ENCODE measurements at places on chromosomes 7 and 10.

DNA sequence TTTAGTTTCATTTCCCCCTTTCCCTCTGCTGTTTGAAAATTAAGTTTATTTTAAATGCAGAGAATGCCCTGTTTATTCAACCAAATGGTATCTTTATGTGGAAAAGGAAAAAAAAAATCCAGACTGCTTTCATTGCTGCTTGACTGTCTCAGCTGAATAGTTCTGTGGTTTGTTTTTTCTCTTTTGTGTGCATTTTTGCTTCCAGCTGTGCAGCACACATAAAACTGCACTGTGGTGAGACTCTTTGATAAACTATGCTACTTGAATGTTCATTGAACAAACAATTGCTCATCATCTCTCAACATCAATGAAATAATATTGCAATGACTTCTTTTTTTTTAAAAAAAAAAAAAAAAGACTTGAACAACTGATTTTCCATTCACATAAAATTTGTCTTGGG is 78.6 kb upstream of the GLI3 start:
- DNase-seq = no peak

DNA sequence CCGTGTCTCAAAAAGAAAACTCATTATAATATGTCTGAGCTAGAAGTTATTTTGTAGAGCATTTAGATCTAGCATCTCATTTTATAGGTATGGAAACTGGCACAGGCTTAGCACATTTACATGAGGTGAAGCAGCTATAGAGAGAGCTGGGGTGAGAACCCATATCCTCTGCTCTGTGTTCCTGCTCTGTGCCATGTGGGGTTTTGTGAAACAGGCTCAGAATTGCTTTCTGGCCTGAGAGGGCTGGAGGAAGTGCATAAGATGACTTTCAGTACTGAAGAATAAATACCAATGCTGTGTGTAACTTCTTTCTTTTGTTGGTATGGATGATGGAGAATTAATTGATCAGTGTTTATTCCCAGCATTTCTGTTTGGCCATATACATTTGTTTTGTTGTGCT is 159.1 kb downstream of the LRRC4 start:
- no peak for DNase-seq

GRCh38 chr7:151310578-151310977 is 31.0 kb upstream of the NUB1 start:
- DNase-seq = no peak

DNA sequence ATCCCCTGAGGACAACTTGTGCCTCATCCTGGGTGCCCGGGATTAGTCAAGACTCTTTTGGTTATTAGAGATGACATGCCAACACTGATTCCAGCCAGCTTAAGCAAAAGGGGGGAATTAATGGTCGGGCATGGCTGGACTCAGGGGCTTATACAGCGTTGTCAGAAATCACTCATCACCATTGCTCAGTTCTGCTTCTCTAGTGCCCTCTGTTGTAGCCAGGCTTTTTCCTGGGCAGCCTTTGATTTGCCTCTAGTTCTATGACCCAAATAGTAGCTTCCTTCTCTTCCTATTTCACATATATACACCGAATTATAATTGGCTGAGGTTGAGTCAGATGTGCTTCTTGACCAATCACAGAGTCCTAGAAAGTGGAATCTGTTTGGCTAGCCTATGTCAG is 192.0 kb upstream of the HABP2 start:
- no peak for DNase-seq

GRCh38 chr10:114624951-114625780 is 32.9 kb downstream of the ABLIM1 start:
- no peak for DNase-seq

DNA sequence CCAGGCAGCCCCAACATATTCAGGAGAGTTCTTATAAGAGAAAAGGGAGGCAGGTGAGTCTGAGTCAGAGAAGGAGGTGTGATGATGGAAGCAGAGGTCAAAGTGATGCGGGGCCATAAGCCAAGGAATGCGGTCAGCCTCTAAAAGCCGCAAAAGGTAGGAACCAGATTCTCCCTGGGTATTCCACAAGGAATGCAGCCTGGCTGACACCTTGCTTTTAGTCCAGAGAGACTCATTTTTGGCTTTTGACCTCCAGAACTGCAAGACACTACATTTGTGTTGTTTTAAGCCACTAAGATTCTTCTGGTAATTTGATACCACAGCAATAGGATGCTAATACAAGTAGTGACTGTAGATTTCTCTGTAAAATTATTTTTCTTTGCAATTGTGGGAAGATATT is 151.5 kb upstream of the EEPD1 start:
- no peak for DNase-seq

GRCh38 chr7:50560865-50561351 is 4.3 kb downstream of the DDC start:
- no peak for DNase-seq

- no peak for DNase-seq
These were observed 96.1 kb upstream of the PLXNA4 start for GRCh38 chr7:132672200-132672990.

DNA sequence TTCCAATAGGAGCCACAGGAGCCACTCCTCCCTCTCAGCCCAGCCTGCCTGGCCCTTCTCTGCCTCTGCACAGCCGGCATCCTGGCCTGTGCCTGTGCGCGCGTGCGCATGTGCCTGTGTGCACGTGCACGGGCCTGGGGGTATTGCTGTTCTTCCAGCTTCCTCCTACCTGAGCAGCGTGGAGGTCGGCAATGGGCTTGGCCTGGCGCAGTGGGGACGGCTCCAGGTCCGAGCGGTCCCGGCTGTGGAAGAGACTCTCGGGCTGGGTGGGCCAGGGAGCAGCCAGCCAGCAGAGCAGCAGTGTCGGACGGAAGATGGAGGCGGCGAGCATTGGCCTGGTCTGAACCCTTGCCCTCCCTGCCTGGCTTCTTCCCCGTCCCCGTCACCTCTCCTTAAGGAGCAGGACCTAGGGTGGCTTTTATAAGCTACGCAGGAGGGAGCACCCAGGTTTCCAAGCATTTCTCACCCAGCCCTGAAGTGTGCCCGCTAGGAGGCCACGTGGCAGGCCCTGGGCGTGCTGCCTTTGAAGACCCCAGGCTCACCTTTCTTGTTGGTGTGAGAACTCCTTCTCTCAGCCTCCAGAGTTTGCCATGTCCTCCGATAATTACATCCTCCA is at the start of gene MMP21:
TSS of gene MMP21 (minus strand) at position 331 of the 616 bp plus-strand sequence. CDS start at position 331, 0 bp downstream.
- DNase-seq = no peak

DNA sequence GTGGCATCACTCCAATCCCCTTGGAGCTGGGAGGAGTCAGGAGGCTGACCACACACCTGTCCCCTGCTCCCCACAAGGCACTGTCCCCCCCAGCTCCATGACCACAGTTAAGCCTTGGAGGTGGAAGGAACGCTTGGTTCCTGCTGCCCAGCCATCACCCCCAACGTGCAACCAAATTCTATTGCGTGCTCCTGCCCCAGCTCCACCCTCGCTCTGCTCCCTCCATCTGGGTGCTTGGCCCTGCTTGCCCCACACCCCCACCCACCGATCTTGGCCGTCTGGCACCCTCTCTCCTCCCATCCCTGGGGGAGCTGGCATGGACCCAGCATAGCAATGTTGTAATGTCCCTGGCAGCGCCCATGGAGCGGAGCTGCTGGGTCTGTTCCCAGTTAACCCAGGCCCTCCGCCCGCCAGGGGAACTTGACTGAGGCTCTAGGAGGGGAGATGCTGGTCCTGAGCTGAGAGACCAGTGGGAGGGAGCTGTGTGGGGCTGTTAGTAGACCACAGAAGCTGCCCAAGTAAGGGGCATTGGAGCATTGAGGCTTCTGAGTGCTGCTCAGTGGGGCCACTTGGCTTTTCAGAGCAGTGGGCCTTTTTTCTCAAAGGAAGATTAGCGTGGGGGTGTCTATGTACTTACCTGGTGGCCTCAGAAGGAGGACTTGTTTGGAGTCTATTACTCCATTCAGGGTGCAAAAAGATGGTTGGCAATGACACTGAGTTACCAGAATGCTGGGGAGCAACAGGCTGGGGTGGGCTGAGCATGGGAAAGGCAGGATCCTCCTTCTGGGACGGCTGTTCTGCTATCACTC is 1.1 kb downstream of the EPHB6 start:
- no peak for DNase-seq

- no peak for DNase-seq
These were observed 26.7 kb downstream of the PIK3CG start for GRCh38 chr7:106891548-106892410.

GRCh38 chr7:69652947-69653701 is 54.8 kb downstream of the AUTS2 start:
- DNase-seq = no peak

- no peak for DNase-seq
These were observed 248.8 kb upstream of the FZD8 start for GRCh38 chr10:35890676-35891495.

DNA sequence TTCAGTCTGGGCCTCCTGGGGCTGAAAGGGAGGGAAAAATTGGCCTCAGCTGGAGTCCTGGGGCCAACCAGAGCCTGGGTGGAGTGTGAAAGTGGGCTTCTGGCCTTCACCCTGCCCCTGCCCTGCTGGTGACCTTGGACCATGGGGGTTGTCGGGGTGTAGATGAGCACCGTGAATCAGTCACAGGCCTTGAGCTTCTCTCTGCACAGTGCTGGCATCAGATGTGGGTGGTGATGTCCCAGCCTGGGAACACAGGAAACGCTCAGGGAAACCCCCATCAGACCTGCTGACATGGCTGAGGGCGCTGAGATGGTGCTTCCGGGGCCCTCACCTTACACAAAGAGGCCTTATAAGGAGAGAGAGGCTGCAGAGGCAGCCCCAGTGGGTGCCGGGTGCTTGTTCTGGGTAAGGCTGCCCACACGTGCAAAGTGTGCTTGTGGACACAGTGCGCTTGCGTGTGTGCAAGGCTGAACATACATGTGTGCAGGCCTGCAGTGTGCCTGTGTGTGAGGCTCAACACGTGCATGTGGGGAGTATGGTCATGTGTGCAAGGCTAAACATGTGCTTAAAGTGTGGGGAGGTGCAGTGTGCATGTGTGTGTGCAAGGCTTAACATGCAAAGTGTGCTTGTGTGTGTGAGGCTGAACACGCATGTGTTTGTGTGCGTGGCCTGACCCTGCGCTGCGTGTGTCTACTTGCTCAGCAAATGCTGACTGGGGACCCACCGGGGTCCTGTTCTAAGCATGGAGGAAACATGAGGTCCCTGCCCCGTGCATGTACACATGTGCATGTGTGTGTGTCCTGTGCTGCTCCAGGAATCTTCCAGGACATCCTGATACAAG is 6.5 kb downstream of the ARPC1B start:
- DNase-seq = peak; percentile 83

GRCh38 chr10:27383595-27384542 is 120.2 kb upstream of the RAB18 start:
- no peak for DNase-seq

DNA sequence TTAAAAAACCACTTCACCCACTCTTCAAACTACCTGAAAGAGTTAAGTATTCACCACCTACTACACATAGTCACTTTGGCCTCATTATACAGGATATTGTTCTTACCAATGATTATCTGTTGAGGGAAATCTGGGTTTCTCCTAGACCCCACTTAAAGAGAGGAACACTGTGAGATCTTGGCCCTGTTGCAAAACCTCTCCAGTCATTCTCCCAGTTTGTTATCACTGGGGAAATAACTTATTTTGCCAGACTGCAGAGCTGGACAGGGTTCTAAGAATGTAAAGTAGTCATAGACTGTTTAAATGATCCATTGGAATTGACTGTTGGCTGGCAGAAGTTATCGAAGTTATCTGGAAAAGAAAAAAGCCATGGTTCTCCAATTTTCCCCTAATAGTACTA is 143.8 kb downstream of the HGF start:
- DNase-seq = no peak

GRCh38 chr10:100122780-100123179 is 41.1 kb upstream of the CPN1 start:
- DNase-seq = no peak

DNA sequence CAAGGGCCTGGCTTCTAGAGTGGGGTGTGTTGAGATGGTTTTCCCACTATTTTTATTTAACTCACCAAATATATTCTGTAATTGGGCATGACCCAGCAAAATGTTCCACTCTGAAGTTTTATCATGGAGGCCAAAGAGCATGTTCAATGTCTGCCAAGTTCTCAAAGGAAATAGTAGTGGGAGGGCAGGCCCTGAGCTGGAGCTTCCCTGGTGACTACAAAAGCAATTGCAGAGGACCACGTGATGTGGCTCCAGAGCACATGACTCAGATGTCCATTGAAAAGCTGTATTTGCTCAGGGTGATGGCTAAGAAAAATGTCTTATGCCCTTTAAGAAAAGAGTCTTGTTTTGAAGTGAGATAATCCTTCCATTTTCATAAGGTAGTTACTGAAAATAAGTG is 1024.8 kb downstream of the LRMDA start:
- no peak for DNase-seq

GRCh38 chr7:105782391-105783042 is 93.9 kb downstream of the ATXN7L1 start:
- peak; percentile 20 for DNase-seq

GRCh38 chr10:60951272-60951724 is 7.3 kb upstream of the RHOBTB1 start:
- no peak for DNase-seq

DNA sequence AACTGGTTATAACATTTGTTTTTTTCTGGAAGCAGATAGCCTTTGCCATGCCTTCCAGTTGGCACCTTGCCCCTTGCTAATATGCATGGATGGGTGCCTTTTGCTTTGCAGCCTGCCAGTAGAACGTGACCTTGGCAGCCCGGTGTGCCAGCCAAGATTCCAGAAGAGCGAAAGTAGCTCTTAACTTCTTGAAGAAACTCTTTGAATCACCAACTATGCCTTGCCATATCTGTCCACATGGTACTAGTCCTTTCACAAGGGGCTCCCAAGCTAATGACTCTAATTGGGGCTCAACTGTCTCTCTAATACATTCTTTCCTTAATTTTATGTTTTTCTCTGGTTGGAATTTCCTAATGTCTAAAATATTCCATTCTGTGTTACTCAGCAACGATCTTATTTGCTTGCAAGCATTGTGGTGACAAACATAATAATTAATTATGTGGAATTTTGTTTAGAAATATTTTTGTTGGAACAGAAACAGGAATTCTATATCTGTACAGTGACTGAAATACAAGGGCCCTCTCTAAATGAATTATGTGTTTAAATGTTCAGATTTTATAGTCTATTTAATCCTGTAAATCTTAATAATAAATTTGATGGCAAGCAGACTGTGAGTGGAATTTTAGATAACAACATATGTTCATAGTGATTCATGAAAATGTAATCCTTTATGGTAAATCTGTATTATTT is 45.8 kb downstream of the HDAC9 start:
- no peak for DNase-seq

DNA sequence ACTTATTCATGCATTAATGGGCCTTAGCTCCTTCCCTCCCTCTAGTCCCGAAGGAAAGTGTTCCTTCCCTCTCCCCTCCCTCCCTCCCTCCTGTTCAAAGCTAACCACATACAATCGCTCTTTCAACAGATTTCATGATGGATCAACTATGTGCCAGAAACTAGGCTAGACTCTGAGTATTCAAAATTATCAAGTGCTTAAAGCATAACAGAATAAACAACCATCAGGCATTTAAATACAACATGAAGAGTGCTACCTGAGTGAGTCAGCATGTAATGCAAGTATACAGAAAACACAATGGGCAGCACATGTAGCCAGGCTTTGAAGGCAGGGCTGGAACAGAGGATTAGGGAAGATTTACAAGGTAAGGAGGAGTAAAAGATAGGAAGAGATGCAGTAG is 11.3 kb downstream of the CHCHD3 start:
- DNase-seq = no peak

Measured in activated T-helper 9 cell treated with anti-CD3 and anti-CD28 coated beads, Interleukin-2, amount 50 U/mL, for 16 hours (primary cell).